ENCODE measurements at places on chromosomes 7 and 10.

GRCh38 chr7:133781486-133782090 is 345.6 kb upstream of the LRGUK start:
- no peak for DNase-seq

DNA sequence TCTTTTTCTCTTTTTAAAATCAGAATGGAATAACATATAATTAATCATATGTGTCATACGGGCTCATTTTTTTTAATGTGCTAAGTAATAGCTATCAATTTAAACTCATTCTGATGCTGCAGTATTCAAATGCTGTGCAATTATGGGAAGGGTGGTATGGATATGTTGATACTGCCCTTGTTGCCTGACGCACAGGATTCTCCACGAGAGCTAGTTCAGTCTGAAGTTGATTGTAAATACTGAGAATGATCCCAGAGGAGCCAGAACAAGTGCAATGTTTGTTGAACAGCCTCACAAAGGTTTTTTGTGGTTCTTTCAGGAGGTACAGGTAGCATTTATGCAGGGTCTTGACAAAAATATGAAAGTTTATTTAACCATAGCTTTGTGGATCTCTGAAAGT is 13.4 kb downstream of the NPY start:
- no peak for DNase-seq

- DNase-seq, result no peak
Observed at GRCh38 chr7:49618028-49618427, 155.4 kb upstream of the VWC2 start.

GRCh38 chr7:127878791-127879190 is 152.4 kb downstream of the LRRC4 start:
- no peak for DNase-seq

Measured in NCI-H774 (cell line).